RKO (cell line): ENCODE measurements at places on chromosomes 11 and 22.

DNA sequence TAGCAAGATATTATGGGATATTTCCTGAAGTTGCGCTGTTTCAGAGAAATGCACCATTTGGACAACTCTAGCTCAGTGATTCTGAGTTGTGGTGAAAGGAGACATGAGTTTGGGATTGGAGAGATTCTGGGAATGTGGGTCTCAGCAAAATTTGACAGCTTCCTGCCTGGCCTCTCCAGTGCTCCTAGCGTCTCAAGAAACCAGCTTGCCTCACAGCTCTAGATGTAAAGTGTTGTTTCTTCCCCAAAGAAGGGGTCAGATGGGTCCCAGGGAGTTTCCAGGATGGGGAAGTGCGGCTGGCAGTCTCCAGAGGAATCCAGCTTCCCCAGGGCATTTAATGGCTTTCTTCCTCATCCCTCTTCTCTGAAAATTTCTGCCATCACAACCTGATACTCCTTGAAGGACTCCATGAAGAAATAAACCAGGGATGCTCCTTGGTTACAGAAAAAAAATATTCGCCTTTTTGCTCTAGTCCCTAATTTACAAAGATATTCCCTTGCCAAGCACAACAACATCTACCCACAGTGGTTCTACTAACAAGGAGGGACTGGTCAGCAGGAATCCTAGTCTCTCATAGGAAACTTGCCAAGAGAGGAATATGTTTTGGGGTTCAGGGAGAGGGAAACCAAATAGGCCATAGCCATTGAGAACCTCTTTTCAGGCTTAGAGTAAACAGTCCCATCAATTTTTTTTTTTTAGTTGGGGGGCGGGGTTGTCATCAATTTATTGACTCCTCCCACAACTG, 185.4 kb upstream of the E2F8 start:
- DNase-seq = no peak

DNA sequence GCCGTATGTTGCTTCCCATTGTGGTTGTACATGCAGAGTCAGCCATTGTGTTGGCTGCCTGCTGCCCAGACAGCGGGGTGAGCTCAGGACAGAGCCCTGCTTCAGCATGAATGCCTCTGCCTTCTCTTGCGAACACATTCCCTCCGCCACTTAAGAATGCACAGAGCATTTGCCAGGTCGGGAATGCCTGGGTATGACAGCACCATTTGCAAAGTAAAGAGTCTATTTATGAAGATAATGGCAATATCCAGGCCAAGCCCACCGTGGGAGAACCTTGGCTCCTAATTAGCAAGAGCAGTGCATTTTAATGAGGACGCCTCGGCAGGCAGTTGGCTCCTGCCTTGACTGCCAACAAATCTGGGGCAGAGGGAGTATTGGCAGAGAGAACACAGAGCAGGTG, 62.5 kb upstream of the SORL1 start:
- DNase-seq = no peak

DNA sequence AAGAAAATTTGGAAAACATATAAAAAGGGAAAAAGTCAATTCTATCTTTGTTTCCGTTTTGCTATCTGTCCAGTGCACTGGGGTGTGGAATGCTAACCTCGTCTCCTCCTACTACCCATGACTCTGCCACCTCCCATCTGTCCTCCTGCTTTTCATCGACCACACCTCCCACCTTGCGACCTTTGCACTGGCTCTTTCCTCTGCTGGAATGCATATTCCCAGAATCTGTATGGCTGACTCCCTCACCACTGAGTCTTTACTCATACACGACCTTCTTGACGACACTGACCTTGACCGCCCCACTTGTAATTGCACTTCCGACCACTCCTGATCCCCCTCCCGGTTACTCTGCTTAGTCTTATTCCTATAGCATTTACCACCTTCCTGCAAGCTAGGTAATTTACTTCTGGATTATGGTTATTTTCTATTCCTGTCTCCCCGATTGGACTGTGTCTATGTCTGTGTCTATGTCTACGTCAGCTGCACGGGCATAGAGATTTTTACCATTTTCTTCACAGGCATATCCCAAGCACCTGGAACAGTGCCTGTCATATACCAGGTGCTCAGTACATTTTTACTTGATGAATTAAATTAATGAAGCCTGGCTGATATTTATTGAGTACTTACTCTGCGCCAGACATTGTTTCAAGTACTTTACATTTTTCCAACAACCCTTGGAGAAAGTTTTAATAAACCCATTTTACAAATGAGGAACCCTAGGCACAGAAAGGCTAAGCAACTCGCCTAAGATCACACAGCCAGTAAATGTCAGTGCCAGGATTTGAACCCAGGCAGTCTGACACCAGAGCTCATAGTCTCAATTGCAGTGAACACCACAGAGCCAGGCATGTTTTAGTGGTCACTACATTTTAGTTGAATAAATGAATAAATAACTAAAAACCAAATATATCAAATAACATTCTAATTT, 89.3 kb upstream of the SLC22A12 start:
- DNase-seq = no peak

DNA sequence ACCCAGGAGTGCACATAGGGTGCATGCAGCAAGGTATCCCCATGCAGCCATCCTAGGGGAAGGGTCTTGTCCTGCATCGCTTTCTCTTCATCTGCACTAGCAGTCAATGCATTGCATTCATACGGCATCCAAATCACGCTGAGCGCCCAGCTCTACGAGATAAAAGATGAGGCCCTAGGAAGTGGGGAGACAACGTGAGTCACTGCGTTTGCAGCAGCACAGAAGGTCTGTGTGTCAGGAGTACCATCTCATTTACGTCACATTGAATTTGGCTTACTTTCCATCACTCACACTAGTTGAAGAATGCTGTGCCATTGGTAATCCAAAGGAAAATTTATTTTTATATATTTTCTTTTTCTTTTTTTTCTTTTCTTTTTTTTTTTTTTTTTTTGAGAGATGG, 2.5 kb upstream of the ST14 start:
- no peak for DNase-seq

DNA sequence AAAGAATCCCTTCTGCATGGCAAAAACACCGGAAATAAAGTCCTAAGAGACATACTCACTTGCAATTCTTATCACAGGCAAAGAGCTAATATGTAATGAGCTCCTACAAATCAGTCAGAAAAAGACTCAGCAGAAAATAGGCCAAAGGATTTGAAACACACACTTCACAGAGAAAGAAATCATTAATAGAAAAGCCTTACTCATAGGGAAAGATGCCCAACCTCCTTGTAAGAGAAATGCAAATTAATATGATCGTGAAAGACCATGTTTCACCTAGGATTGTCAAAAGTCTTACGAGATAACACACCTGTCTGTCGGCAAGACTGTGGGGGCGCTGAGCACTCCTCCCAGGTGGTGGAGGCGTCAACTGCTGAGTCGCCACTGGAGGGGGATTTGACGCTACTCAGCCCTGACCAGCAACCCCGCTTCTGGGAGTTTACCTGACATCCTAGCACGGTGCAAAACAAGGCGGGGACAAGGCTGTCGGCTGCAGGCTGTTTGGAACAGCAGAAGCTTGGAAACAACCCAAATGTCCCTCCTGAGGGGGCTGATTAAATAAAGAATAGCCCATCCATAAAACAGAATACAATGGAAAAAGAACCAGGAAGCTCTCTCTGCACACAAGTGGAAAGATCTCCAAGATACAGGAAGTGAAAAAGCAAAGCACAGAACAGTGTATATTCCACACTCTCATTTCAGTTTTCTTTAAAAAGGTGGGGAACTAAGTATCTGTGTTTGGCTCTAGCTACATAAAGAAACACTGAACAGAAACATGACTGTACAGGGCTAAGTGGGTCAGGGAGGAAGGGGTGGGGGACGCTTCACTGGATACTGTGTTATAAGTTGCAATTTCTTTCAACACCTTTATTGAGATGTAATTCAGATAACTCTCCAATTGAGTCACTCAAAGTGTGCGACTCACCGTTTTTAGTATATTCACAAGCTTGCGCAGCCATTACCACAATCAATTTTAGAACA, 11.5 kb downstream of the CSNK1E start:
- DNase-seq = no peak

DNA sequence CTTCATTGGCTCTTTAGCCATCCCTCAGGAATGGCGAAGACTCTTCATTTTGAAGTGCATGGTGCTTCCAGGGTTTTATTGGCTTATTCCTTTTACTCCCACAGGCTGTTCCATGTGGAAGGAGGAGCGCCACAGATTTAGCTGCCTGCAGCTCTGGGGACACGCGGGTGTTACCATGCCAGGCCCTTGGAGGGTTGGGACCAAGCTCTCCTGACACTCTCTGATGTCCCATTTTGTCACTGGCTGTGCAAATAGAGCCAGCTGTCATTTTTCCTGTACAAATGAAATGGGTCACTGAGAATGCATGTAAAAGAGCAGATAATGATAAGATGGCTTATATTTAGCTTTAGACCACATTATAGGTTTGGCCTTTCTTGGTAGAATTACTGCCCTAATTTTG, 9.2 kb downstream of the THYN1 start:
- no peak for DNase-seq

GRCh38 chr22:21861264-21861848, 6.1 kb downstream of the MAPK1 start:
- DNase-seq = no peak
